Bladder microvascular endothelial cell (primary cell): ENCODE measurements at places on chromosomes 1 and 21. TPM values are rescaled to one million over a fixed set of nuclear protein-coding genes. Genes with fewer than 3 reads are reported as not detected.

RHCE gene
- 0.65 and 2.0 TPM in 2 replicates for total RNA-seq

PLA2G2C gene
- not detected in 2 replicates for total RNA-seq

CFHR1 gene
- total RNA-seq, result not detected in 2 replicates

PTGFR gene
- total RNA-seq, result 0.16 and 0.38 TPM in 2 replicates

WNT4 gene
- 0.25 and 0.32 TPM in 2 replicates for total RNA-seq

NFYC gene
- 19.1 and 24.4 TPM in 2 replicates for total RNA-seq

ZNF670 gene
- 3.6 and 9.9 TPM in 2 replicates for total RNA-seq

DYRK3 gene
- 9.2 and 9.3 TPM in 2 replicates for total RNA-seq

LCE1B gene
- not detected in 2 replicates for total RNA-seq

AGPAT3 gene
- total RNA-seq, result 30.1 and 112 TPM in 2 replicates

SLC44A3 gene
- 0.32 and 2.1 TPM in 2 replicates for total RNA-seq

RC3H1 gene
- total RNA-seq, result 11.7 and 32.7 TPM in 2 replicates

PTPN22 gene
- total RNA-seq, result 0.49 and 0.63 TPM in 2 replicates
